ENCODE measurements at places on chromosomes 2 and 18.

DNA sequence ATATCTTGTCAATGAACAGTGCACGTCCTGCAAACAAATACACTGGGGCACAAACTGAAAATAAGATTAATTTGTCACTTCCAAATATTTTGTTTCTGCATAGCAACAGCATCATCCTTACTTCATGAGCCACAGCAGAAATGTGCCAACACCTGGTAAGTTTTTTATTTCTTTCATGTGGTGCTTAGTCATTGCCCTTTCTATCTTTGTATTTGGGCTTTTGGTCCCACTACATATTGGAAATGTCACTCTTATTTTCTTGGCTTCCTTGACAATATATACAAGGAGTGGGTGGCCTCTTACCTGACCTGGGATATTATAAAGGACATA is 208.0 kb downstream of the RBM43 start:
- no peak for DNase-seq

GRCh38 chr2:45851576-45852304 is 200.3 kb downstream of the PRKCE start:
- peak; percentile 57 for DNase-seq

- no peak for DNase-seq
Measured at GRCh38 chr2:47530105-47530760, 127.3 kb downstream of the MSH2 start.

- no peak for DNase-seq
Measured at GRCh38 chr2:159054985-159055384, 86.5 kb downstream of the TANC1 start.

DNA sequence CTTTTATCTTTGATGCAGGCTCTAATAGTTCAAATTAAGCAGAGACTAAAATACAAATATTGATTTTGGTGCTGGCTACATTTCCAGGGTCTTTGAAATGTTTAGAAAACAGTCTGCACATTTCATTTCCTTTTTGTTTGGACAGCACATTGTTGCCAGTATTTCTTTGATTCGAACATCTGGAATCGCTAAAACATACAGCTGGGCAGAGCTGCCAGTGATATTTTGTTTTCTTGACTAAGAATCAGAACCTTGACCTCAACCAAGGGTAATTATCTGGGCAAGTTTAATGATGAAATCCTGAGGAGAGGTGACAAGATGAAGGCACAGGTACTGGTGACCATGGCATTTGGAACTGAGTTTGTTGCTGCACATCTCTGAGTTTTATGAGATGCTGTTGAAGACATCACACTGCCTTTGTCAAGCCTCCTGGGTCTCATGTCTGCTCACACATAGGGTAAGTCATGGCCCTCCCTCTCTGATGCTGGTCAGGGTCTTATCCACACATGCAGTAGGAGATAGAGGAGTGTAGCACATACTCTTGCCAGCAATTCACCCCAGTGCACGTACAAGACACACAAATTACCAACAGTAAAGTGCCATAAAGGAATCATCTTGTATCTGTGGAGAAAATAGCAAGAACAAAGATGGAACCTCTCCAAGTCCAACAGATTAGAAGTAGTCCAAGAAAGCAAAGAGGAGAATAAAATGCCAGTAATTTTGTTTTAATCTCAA is 391.9 kb downstream of the RND3 start:
- no peak for DNase-seq

GRCh38 chr18:67545681-67546080 is 29.2 kb upstream of the DSEL start:
- no peak for DNase-seq

- DNase-seq, result no peak
Measured at GRCh38 chr18:43680096-43680495, 402.8 kb upstream of the SYT4 start.

- DNase-seq, result no peak
Measured at GRCh38 chr2:204775766-204776165, 230.5 kb downstream of the PARD3B start.

DNA sequence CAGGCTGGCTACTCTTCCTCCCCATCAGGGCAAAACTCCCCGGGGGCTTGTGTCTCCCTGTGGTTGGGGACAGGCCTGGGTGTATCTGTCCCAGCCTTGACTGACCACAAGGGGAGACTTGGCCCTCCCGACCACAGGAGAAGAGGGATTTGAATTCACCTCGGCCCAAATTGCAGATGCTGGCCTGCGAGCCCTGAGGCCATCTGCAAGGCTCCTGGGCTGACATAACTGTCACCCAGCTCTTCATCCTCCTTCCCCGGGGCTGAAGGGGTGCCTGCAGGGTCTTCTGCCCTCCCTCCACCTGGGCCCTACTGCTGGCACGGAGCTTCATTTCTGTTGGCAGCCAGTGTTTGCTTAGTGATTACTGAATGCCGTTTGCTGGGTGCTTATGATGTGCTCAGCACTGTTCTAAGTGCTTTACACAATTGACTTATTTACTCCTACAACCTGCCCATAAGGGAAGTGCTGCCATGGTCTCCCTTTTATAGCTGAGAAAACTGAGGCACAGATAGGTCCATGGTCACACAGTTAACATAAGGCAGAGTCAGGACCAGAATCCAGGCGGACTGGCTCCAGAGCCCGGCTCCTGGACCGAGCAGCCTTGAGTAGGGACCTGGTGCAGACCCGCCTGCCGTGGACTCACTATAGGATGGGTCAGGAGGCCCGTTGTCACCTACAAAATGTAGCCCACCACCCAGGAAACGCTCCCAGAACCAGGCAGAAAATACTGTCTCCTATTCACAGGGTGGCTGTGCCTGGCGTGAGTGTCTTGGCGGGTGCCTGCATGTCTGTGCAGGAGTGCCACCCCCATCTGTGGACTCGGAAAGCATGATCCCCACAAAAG is 18.9 kb downstream of the STEAP3 start:
- DNase-seq, result no peak

GRCh38 chr18:58045242-58046092 is 1.4 kb downstream of the NEDD4L start:
- no peak for DNase-seq

DNA sequence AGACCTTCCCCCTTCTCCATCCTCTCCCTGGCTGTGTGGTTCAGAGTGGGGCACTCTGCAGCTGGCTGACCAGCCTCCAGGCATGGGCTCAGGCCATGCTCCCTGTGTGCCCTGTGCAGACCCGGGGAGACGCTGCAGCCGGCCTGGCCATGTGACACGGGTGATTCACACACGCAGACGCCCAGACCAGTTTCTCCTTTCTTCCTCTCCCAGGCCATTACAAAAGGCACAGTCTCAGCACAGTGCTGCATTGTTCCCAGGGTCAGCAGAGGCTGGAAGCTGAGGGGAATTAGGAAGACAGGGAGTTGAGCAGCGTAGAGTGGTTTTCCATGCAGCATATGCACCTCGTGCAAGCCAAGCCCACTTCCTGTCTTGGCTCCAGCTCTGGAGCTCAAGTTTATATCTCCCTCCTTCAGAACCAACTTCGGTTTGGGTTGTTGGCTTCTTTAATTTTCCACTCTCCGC is 288.5 kb downstream of the TNS1 start:
- DNase-seq, result no peak

- DNase-seq, result no peak
Measured at GRCh38 chr2:38446418-38446817, 69.3 kb upstream of the ATL2 start.

GRCh38 chr2:186460465-186460864 is 25.6 kb upstream of the ZC3H15 start:
- no peak for DNase-seq

DNA sequence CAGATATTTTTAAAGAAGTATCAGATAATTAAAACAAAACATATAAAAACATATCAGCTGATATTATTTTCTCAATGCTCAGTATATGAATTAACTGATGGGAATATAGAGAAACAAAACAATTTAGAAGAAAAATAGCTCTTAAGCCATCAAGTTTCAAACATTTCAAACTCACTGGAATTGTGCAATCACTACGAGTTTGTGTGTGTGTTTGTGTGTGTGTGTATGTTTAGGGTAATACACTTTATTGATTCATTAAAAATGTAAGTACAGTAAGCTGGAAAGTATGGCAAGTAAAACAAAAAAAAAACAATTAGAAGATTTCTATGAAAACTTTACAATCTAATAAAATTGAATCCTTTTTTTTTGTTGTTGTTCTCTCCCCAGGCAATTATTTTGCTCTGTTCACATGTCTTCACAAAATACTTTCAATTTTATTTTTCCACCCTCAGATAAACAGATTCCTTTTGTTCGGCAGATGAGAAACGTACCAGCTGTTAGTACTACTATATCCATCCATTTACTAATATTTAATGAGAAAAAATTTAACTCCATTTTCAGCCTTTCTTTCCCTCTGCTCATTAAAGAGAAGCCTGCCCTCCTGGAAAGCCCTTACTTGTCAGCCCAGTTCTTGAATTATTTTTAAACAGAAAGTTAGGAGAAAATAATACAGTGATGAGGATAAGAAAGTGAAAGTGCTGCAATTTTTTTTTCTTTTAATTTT is 87.6 kb downstream of the SLC8A1 start:
- no peak for DNase-seq

- DNase-seq, result no peak
Measured at GRCh38 chr2:8431446-8432125, 250.3 kb upstream of the ID2 start.

GRCh38 chr2:40439473-40439872 is 12.4 kb downstream of the SLC8A1 start:
- no peak for DNase-seq

GRCh38 chr2:73091696-73092095 is 20.2 kb upstream of the SFXN5 start:
- DNase-seq, result no peak

GRCh38 chr2:30511122-30512083 is 64.4 kb downstream of the LCLAT1 start:
- peak; percentile 37 for DNase-seq

DNA sequence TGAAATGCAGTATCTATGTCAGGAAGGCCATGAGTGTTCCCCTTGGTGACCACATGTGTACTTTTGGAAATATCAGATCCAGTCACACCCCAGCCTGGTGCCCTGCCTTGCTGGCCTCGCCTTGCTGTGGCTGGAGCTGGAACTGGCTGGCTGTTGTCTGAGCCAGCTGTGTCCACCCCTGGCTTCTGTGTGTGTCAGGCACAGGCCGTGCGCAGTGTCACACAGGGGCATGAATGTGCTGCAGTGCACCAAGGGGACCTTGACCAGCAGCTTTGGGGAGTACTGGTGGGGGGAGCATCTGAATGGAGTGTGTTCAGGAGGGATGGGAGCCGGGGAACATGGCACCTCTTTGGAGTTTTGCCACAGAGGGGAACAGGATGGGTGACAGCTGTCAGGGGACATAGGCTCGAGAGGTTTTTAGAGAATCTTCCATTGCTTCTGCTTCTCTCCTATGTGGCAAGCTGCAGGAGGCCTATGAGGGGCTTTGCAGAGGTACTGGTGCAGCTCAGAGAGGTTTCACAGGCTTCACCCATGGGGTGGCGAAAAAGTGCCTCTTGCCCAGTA is 44.7 kb upstream of the FAHD2A start:
- DNase-seq, result no peak

DNA sequence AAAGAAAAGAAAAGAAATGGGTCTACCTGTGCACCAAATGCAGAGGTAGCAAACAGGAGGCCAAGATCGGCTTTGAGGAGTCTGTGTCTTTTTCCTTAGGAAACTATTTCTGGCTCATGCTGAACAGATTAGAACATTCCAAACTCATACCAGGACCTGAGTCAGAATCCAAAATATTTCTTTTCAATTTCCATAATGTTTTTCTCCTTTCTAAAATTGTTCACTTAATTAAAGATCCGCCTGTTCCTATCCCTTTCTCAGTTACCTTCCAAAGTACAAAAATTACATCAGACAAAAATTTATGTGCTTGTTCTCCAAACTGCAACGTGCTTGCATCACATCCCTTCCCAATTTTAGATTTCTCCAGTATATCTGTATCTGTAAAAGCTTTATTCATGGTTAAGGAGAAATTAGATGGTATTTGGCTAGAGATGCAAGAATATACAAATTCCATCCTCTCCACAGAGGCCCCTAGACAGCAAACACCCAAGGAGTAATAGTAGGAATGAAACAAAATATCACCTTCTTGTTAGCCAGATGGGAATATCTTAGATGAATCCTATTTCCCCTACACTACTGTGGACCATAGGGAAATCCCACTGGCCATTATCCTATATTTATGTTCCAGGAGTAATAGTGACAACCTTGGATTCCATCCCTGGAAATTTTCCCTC is 130.6 kb downstream of the LNPK start:
- DNase-seq, result no peak

- DNase-seq, result no peak
Measured at GRCh38 chr2:205453202-205453601, 229.1 kb upstream of the NRP2 start.

- DNase-seq, result no peak
Measured at GRCh38 chr2:233125455-233126065, 65.4 kb downstream of the INPP5D start.

DNA sequence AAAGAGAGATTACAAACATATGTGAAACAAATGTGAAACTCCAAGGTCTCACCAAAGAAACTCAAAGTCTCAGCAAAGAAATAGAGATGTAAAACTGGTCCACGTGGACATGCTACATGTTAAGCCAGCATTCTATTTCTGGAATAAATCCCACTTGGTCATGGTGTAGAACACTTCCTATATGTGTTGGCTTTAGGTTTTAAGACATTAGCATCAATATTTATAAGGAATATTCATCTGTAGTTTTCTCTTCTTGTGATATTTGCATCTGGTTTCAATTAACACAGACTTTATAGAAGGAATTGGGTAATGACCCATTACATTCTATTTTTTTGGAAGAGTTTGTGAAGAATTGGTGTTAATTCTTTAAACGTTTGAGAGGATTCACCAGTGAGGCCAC is 133.1 kb downstream of the COPS8 start:
- DNase-seq, result no peak

GRCh38 chr2:179571252-179571651 is 290.2 kb downstream of the ZNF385B start:
- no peak for DNase-seq

GRCh38 chr2:42098571-42099437 is 51.0 kb downstream of the PKDCC start:
- DNase-seq, result no peak

- DNase-seq, result no peak
Measured at GRCh38 chr2:36456227-36457175, 100.9 kb downstream of the CRIM1 start.

DNA sequence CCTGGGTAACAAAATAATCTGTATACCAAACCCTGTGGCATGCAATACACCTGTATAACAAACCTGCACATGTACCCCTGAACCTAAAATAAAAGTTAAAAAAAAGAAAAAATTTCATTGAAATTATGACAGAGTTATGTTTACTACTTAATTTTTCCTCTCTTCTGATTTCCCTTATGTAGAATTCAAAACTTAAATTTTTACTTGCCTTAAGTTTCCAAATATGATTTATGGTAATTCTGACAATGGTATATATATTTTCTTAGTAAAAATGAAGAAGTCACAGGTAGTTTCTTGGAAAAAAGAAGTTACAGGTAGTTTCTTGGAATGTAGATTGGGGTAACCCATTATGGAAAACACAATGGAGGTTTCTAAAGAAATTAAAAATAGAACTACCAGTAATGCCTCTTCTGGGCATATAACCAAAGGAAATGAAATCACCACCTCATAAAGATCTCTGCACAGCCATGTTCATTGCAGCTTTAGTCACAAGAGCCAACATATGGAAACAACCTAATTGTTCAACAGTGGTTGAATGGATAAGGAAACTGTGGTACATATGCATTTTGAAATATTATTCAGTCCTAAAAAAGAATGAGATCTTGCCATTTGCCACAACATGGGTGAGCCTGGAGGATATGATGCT is 164.9 kb downstream of the BABAM2 start:
- DNase-seq, result no peak
